ENCODE measurements at places on chromosomes 6 and 20. TPM values are rescaled to one million over a fixed set of nuclear protein-coding genes. Genes with fewer than 3 reads are reported as not detected.
A peak's percentile ranks its signal among the peaks of the same experiment; 100 is the strongest.

DNA sequence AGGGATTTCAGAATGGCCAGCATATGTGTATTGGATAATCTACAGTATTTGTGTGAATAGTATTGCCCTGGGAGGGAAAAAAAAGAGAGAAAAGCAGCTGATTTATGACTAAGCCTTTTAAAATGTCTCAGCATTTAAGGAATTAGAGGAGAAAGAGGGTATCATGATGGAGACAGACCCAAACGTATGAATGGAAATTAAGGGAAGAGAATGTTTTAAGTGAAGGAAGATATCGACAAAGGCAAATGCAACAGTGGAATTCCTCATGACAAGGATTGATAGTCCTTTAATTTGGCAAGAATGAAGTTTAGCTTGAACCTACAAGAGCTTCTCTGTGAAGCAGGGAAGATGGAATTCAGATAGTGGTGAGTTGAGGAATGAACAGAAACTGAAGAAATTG is 367.3 kb upstream of the POU3F2 start:
- DNase-seq: no peak

GRCh38 chr6:99879431-99879830 is 114.6 kb downstream of the MCHR2 start:
- no peak for DNase-seq

- peak; percentile 99 for DNase-seq
Observed at GRCh38 chr6:6851059-6851948, 256.5 kb upstream of the RREB1 start.

KIFC1 gene
- total RNA-seq: not detected

DNA sequence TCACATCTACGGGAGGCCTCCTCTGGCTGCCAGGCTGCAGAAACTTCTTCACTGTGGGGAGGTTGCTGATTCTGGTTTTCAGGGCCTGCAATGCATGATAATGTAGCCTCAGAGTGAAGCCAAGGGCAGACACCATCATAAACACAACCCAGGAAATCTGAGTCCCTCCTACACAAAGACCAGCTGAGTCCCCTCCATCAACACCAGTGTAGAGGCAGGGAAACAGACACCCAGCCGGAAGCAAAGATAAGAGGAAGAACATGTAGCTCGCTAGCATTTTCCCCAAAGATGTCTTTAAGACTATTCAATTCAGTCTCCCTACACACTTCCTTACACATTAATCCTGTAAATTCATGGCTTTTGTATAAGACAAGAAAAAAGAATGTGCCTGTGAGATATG is 23.6 kb downstream of the GSTA2 start:
- DNase-seq: no peak

GRCh38 chr20:17042122-17042521 is 184.7 kb upstream of the PCSK2 start:
- DNase-seq: no peak

- DNase-seq: no peak
Observed at GRCh38 chr6:145685932-145686331, 49.4 kb downstream of the EPM2A start.

DNA sequence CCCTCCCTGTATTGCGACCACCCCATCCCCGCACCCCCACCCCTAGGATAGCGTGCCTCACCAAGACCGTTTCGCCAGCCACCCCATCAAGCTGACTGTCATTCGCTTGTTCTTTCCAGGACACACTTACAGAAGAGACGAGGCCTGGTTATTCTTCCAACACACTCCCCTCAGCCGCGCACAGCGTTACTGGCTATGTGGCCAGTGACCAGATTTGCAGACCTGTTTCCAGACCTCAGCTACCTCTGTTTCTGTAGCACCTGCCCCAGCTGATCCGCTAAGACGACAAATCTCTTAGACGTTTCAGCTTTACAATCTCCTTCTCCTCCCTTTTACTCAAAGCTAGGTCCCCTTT is 26.1 kb downstream of the HLA-F start:
- DNase-seq: no peak

- DNase-seq: no peak
Observed at GRCh38 chr20:1945660-1946059, 48.2 kb downstream of the PDYN start.

- no peak for DNase-seq
Observed at GRCh38 chr20:25269057-25269832, 21.4 kb downstream of the PYGB start.

LAMA4 gene
- 904 TPM for total RNA-seq

DNA sequence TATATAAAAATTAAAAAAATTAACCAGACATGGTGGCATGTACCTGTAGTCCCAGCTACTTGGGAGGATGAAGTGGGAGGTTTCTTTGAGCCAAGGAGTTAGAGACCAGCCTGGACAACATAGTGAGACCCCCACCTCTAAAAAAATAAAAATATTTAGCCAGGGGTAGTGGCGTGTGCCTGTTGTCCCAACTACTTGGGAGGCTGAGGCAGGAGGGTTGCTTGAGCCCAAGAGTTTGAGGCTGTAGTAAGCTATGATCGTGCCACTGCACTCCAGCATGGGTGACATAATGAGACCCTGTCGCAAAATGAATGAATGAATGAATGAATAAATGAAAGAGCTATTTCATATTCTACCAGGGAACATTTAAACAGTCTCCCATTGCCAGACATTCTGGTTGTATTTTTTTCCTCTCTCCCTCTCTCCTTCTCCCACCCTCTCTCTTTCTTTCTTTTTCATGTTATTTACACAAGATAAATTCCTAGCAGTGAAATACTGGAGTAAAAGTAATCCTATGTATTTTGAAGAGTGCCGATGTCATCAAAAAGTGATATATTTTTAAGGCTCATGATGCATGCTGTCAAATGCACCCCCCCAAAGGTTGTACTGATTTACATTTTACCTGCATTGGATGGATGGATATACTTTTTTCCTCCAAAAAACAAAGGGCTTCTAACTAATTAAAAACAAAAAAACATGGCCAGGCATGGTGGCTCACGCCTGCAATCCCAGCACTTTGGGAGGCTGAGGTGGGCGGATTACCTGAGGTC is 194.8 kb upstream of the ZNF217 start:
- no peak for DNase-seq
